ENCODE measurements at places on chromosomes 12 and 14.

DNA sequence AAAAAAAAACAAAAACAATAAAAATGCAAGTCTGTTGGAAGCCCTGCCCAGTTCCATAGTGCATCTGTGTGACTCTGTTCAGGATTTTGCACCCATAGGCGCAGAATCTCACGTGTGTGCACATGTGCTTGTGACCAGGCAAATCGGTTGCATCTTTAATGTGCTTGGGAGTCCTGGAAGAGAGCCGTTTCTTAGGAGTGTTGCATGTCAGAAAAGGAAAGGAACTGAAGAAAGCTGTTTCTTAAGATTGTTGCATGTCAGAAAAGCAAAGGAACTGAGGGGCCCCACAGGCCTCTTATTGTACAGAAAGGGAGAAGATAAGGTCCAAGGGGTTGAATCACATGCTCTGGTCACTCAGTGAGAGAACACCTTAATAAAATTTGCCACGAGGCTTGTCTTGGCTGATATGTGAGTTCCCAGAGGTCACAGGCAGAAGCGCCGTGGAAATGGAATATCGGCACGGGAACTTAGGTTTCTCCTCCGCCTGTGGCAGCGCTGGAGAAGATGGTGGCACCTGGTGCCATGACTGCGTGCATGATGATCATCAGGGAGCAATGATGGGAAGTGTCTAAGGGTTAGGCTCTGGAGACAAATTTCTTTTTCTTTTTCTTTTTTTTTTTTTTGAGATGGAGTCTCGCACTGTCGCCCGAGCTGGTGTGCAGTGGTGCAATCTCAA is 90.0 kb downstream of the LRRC74A start:
- no peak for DNase-seq

GRCh38 chr12:45336762-45337596 is 121.1 kb downstream of the ANO6 start:
- DNase-seq: no peak

DNA sequence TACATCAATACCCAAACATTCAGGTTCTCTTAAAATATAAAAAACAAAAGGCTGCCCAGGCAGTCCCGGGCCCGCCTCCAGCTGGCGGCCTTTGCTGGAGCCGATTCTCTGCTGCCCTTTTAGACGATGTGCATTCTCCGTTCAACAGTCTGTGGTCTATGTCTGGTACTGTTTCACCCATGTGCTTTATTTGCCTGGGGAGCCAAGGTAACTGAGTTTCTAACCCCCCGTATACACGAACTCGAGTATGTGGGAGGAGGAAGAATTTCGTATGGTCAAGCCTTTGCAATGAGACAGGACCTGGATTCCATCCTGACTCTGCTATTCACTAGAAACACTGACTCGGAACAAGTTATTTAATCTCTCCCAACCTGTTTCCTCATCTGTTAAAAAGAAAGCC is 54.1 kb upstream of the GPR68 start:
- no peak for DNase-seq

DNA sequence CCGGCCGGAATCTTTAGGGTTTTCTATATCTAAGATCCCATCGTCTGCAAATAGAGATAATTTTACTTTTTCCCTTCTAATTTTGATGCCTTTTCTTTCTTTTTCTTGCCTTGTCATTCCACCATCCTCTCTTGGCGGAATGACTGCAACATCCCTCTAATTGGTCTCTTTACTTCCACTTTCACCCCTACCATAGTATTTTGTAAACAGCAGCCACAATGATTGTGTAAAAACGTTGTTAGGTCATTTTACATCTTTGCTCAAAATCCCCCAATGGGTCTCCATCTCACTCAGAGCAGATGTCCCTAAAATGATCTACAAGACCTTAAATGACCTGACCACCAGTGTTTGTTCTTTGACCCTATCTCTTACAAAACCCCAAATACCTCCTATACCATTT is 80.0 kb upstream of the STAC3 start:
- no peak for DNase-seq

Measured in NCI-H1105 (cell line).